ENCODE measurements at places on chromosomes 6 and 20. TPM values are rescaled to one million over a fixed set of nuclear protein-coding genes. Genes with fewer than 3 reads are reported as not detected.

The TMC2 gene
- total RNA-seq, result not detected

The NFKBIL1 gene
- total RNA-seq, result 43.6 TPM

The PNLDC1 gene
- total RNA-seq, result 0.09 TPM

The SYCP2L gene
- total RNA-seq, result 6.9 TPM

The NOL4L gene
- total RNA-seq, result 34.9 TPM

The AVP gene
- not detected for total RNA-seq

The TSBP1 gene
- total RNA-seq, result not detected

The PLCG1 gene
- 67.4 TPM for total RNA-seq

The RHAG gene
- total RNA-seq, result not detected

The SSTR4 gene
- not detected for total RNA-seq

The LINC00237 gene
- not detected for total RNA-seq

The SCAF8 gene
- total RNA-seq, result 28.0 TPM

The CALHM4 gene
- not detected for total RNA-seq

The SYTL3 gene
- total RNA-seq, result 6.7 TPM

The IL17F gene
- not detected for total RNA-seq

The BMP7 gene
- 276 TPM for total RNA-seq

The CRISP2 gene
- total RNA-seq, result not detected

The HLA-DPA1 gene
- total RNA-seq, result 1.1 TPM

The TRIM10 gene
- total RNA-seq, result not detected

The COL9A1 gene
- 7.6 TPM for total RNA-seq

The PTPRT gene
- 0.28 TPM for total RNA-seq

The ADGB gene
- total RNA-seq, result not detected

The DEFB127 gene
- not detected for total RNA-seq

The GHRH gene
- 0.63 TPM for total RNA-seq

The CDH4 gene
- 0.80 TPM for total RNA-seq

The EYA4 gene
- not detected for total RNA-seq

The BFSP1 gene
- total RNA-seq, result 7.1 TPM

The MDFI gene
- total RNA-seq, result 137 TPM

The ZMYND8 gene
- 45.0 TPM for total RNA-seq

The LRRC73 gene
- total RNA-seq, result 3.4 TPM

The SLC32A1 gene
- total RNA-seq, result not detected

The ULBP3 gene
- 12.8 TPM for total RNA-seq

The CTCFL gene
- total RNA-seq, result 0.09 TPM

The GJA1 gene
- 6.8 TPM for total RNA-seq
